IPS-NIHi11 (cell line): ENCODE measurements at places on chromosomes 3 and 15.
A peak's percentile ranks its signal among the peaks of the same experiment; 100 is the strongest.

GRCh38 chr3:111747490-111747889 lies 111.6 kb upstream of the PHLDB2 start:
- DNase-seq, result no peak

GRCh38 chr15:67174446-67174845 lies 80.0 kb downstream of the AAGAB start:
- DNase-seq, result no peak

GRCh38 chr3:3633761-3634160 lies 165.5 kb upstream of the LRRN1 start:
- DNase-seq, result no peak

- no peak for DNase-seq
These were observed 63.3 kb downstream of the AQP9 start for GRCh38 chr15:58201516-58201915.

DNA sequence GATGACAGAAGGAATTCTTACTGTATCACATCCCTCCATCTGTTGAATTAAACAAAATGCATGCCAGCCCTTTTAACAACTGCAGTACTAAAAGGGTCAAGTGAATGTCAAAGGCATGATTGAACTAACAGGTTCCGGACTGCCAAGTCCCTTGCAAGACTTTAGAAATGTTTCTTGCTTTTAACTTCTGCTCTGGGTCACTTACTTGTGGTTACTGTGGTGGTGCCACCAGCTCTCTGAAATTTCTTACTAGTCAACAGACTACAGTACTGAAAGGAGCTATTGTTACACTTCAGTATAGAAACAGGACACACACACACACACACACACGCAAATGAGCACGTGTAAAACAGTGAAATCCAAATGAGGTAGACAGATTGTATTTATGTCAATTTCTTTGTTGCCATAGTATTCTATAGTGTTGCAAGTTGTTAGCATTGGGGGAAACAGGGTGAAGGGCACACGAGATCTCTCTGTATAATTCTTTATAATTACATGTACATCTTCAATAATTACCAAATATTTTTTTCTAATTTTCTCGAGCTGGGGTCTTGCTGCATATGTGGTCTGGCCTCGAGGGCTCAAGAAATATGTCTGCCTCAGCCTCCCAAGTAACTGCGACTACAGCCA lies 79.9 kb upstream of the SLC25A26 start:
- no peak for DNase-seq

- DNase-seq, result no peak
These were observed 31.7 kb upstream of the RAB11A start for GRCh38 chr15:65837301-65838294.

DNA sequence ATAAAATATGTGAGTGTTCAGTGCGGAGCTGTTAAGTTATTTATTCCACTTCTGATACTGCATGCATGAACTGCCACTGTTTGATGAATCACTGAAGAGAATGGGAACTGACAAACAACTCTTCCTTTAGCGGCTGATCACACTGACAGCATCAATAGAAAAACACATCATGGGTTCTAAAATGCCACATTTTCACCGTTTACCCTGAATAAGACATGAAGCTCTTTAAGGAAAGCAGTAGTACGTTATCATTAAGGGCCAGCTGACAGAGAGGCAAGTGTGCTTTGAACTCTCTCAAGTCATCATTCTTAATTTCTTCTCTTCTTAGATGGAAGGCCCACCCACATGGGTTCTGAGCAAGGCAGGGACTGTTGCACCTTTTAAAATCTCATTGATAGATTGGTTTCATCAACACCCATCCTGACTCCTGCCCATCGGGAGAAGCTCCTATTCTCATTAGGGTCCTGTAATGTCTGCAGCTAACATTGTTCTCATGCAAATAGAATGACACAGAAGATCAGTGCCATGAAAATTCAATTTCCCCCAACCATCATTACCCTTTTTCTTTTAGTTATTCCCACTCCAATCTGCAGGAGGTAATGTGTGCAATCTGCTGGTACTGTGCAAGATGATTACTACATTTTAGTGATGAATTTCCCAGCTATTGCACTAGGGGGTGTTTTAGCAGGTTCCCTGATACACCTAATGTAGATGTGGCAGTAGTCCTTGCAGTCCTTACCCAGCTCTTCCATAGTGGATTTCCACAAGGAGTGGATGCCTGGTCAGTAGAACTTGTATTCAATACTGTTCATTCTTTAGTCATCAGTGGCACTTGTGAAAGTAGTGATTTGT lies 119.1 kb downstream of the ROBO2 start:
- no peak for DNase-seq

DNA sequence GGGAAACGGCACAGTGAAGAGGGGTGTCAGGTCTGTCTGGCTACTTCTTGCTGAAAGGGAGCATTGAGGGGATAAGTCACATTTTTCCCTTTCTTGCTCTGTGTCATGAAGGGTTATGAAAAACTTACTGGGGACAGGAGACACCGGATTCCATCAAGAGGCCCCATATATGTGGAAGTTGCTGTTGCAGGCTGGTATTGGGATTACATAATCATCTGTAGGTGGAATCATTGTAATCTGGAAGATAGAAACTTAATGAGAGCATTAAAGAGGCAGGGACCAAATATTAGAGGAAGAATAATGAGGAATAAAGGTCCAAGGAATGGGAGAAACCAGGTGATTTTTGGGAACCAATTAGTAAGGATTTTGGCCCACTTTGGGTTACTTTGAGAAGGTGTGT lies 4.2 kb upstream of the TCAIM start:
- DNase-seq, result no peak

DNA sequence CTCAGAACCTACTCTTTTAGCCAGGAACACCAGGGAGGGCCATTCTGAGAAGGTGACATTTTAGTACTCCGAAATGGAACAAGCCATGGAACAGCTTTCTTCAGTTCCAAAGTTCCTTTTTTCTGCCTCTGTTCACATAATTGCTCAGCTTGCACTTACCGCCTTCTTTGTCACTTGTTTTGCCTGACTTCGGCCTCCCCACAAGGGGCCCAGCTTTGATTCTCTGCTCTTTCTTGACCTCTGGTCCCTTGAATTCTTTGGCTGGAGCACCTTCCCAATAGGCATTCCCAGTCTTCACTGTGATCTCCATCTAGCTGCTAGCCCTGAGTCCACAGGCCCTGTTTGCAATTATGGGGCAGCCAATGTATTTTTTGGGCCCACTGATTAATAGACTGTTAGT lies 51.4 kb upstream of the SLC7A14 start:
- DNase-seq, result no peak

- no peak for DNase-seq
These were observed 71.5 kb downstream of the PLCH1 start for GRCh38 chr3:155673421-155673820.

DNA sequence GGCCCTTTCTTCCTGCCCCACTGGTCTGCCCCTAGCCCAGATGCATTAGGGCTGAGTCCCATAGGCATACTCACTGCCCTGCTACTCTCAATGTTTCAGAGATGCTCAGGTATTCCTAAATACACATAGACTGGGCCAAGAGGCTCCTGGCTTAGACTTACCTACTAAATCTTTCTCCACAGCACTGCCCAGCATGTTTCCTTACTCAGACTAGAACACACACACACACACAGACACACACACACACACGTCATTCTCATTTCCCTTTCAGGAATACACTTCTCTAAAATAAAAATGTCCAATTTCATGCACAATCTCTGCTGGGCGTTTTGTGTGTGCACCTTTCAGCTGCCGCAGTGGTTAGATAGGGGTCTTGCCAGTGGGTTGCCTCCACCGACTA lies 175.7 kb downstream of the FAM43A start:
- no peak for DNase-seq

- DNase-seq, result peak; percentile 76
These were observed 744.7 kb downstream of the EPHA3 start for GRCh38 chr3:89851974-89852621.

DNA sequence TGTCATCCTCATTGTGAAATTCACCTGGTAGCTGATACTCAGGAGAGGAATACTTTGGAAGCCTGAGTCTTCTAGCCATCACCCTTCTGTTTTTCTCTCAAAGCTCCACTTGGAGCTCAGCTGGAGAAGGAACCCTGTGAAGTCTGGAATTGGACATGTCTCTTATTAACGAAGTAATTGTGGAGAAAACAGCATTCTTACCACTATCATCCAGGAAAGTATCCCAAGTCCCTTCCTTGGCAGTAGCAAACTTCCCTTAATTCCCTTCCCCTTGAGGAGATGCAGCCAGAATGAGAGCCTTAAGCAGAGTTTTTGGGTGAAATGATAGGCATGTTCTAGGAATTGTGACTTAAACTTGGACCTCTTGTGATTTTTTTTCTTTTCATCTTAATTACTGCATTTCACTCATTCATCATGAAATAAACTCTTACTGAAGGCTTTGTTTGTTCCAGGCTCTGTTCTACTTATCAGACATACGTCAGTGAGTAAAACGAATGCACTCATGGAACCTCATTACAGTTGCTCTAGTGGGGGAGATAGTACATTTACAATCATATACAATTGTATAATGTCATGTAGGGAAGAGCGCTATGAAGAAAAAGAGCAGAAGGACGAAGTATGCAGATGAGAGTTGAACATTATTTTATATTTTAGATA lies 30.5 kb upstream of the TCF12 start:
- no peak for DNase-seq

DNA sequence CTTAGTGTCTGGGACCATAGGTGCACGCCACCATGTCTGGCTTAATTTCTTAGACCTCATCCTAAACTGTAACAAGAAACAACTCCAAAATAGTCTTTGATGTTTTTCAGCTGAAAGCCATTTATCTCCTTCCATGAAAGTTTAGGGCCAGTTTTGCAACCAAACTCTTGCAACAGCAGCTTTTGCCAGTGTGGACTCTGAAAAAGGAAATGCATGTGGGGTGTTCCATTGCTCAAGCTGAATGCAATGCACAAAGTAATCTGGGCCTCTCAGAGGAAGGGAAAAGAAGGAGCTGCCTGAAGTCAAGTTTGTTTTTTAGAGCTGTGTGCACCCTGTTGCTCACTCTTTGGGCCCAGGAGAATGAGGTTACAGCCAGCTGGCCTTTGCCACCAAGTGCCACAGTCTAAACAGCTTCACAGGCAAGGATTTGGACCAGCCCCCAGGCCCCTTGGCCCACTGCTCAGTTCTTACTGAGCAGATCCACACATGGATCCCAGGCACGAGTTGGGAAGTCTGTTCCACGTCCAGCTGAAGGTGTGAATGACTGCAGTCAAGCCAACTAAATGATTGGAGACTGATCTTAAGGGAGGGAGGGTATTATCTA lies 212.3 kb upstream of the LRRFIP2 start:
- no peak for DNase-seq

DNA sequence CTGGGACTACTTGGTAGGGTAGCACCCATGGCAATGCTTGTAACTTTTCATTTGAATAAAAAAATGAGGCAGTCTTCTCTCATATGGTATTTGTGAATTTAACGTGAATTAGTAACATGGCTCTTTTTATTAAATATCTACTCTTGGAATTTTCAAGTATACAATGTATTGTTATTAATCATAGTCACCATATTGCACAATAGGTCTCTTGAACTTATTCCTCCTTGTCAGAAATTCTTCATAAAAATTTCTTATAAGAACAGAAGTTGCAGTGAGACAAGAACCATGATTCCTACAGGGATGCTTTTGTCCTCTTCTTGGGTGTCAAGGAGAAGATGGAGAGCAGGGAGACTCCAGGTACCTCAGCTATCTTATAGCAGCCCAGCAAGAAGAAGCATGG lies 203.8 kb upstream of the FEZF2 start:
- no peak for DNase-seq

DNA sequence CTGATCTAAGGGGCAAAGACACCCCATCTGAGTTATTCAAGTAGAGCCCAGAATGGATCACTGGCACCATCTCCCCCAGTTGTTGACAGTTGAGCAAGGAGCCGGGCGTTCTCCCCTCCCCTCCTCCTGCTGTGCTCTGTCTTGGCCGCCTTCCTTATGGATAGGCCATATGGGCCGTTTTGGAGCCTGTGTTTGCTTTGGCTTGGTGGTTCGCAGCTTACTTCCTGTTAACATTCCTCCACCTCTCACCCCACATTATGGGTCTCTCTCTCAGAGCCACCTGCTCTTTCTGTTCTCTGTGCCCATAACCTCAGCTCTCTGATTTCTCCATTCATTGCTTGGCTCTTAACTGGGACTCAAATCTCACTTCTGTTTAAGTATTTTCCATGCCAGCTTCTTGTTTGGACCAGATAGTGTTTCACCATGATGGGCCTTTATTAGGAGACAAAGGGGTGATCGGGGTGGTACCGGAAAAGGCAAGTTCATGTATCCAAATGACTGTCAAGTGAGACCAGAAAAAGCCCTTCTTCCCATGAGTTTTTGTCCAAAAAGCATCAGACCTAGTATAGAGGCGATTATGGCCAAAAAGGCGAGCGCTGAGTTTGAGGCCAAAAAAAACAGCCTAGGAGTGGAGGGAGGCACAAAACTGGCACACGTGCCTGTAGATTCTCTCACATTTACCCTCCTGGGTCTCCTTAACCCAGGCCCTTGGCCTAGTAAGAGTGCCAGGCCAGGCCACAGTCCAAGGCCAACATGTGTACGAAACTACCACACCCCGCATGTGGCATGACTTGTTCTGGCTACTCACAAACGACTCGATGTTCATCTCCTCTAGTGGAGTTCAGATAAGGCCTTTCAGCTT lies 62.6 kb downstream of the DUT start:
- DNase-seq, result no peak

GRCh38 chr15:34714476-34715121 lies 40.2 kb downstream of the GJD2 start:
- DNase-seq, result no peak

DNA sequence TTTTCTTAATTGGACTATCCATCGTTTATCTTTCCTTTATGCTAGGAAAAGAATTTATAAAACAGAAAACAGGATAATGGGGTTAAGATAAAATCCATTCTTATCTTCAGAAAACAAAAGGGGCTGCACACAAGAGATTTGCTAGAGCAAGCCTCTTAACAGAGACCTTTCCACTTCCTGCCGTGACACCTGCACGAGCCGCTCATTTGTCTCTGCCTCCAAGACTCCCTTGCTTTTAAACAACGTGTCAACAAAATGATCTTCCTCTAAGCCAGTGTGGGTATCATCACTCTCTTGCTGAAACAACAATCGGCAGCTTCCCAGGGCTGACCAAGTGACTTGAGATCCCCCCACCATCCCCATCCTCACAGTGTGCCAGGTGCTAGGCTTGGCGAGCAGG lies 33.1 kb downstream of the GABRB3 start:
- DNase-seq, result no peak

- DNase-seq, result no peak
These were observed 401.0 kb upstream of the TBL1XR1 start for GRCh38 chr3:177598097-177598833.

GRCh38 chr3:154540950-154541604 lies 111.1 kb upstream of the GPR149 start:
- DNase-seq, result no peak

GRCh38 chr15:66252685-66253417 lies 699 bp downstream of the MEGF11 start:
- peak; percentile 75 for DNase-seq
